ENCODE measurements at places on chromosomes 11 and 22.

GRCh38 chr11:72954860-72955259, 140.6 kb downstream of the ATG16L2 start:
- DNase-seq: no peak

DNA sequence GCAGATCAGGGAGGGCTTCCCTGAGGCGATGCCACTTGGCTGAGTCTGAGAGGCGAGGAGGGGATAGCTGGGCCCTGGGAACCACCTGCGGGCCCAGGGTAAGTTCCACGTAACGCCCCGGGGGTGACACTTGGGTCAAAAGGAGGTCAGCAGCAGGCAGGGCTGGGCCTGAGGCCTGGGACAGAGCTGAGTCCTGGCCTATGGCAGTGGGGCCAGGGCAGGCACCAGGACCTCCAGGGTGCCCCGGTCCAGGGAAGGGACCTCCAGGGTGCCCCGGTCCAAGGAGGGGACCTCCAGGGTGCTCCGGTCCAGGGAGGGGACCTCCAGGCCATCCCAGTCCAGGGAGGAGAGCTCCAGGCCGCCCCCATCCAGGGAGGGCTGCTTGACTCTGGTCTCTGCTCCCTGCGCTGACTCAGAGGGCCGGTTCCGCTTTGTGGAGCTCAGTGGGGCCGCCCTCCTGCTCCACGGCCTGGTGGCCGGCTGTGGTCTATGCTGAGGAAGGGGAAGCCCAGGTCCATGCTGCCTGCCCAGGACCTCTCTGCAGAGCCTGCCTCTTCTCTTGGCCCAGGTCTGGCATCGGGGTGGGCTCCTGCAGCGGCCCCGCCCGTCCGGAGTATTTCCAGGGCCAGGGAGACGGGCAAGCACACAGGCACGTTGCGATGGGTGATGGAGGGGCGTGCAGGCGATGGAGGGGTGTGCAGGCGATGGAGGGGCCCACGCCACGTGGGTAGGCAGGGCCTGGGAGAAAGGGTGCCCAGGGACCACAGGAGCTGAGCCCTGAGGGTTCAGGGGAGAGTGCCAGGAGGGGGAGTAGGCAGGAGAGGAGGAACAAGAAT, 19.5 kb upstream of the WNT7B start:
- DNase-seq: no peak

DNA sequence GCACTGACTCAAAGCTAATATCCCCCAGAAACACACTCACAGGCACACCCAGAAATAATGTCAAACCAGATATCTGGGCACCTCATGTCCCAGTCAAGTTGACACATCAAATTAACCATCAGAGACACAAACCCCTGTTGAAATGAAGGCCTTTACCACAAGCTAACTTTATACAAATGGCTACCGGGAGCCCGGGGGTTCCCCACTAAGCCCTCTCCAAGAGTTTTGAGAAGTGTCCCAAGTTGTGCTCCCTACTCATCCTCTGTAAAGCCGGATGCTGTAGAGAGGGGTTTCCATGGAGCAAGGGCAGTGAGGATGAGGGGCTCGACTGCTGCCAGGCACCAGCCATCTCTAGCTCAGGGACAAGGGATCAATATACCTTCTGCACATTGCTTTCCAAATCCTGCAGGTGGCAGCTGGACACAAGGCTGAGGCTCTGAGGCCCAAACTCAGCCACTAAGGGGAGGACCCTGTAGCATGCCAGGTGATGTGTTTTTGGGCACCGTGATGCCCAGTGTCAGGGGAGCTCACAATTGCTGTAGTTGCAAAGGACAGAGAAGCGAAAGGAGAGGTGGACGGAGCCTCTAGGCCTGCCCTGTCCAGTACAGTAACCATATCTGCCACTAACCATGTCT, 145.7 kb downstream of the TTC17 start:
- no peak for DNase-seq

DNA sequence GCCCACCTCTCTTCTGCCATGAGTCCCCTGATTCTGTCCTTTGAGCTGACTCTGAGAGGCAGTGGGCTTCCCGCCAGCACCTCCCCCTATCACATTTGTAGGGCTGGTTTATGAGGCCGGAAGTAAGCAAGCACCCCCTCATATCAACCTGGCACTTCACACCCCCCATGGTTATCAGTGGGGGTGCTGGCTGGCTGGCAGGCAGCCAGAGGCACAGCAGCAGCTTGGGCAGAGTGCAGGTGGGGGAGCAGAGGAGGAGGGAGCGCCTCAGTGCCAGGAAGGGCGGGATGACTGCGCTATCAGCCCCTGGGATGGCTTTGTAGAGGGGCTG, 22.9 kb upstream of the CHRM4 start:
- no peak for DNase-seq

DNA sequence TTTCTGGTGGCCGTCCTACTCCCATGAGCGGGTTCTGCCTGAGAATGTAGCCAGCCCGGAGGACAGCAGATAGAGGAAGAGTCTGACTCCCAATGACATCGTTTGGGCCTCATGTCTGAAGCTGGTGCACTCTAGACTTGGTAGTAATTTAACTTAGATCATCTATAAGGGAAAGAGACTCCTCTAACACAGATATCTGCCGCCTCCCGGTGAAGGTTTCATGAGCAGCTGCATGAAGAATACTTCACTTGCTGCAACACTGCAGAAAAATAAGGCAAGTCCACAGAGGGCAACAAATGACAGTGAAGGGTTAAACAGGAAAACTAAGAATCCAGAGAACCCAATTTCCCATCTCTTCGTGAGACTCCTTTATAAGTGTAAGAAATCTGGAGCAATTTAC, 5.9 kb upstream of the ARL2 start:
- DNase-seq: no peak

DNA sequence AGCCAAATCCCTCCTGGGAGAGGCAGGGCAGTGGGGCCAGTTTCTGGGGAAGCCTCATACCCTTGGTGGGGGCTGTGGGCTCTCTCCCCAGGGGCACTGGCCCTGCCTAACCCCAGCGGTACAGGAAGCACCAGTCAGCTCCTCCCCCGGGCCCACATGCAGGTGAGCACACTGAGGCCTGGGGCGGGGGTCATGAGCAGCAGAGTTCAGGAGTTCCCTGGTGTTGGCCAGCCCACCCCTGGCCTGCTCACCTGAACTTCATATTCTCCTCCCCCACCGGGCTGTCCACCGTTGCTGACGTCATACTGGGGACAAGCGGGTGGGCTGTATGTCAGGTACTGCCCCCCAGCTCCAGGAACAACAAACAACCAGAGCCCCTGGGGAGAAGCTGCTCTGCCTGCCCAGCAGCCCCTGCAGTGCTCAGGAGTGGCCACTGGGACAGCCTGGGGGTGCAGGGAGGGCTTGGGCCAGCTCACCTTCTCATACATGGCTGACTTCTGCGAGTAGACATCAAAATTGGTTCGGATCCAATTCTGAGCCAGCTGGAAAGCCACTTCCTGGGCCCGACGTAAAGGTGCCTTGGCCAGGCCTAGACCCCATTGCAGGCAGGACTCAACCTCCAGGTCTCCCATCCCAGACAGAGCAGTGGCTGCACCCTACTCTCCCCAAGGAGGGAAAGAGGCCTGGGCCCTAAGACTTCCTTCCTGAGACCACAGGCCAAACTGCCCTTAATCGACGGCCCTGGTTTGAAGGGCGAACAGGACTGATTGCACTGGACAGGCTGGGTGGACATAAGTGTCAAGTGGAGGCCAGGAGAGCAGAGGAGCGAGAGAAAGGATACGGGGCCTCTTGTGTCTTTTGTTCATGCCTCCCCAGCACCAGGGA, 20.8 kb downstream of the TREH start:
- no peak for DNase-seq

DNA sequence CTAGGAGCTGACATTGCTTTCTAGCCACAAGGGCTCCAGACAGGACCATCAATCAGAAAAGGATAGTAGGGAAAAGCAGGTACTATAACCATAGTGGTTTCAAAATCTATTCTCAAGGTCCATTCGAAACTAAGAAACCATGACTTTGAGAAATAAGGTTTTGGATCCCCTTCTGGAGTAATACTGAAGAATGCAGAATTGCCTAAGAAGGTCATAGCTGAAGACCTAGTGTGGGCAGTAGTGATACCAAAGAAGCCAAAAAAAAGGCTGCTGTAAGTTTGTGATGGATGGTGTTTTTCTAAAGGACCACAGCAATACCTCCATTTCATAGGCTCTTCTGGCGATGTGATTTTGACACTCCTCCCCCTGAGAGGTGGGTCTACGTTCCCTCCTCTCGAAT, 163.1 kb downstream of the MAML2 start:
- DNase-seq: no peak
